ENCODE measurements at places on chromosomes 6 and 20.

- no peak for DNase-seq
Observed at GRCh38 chr6:109166673-109167072, 71.4 kb downstream of the CEP57L1 start.

GRCh38 chr6:81906041-81906440, 153.6 kb upstream of the TENT5A start:
- no peak for DNase-seq

- no peak for DNase-seq
Observed at GRCh38 chr20:38523697-38524096, 51.1 kb downstream of the RALGAPB start.

- DNase-seq: no peak
Observed at GRCh38 chr6:34804543-34804942, 12.7 kb downstream of the BLTP3A start.

GRCh38 chr20:53809217-53809616, 215.6 kb upstream of the ZNF217 start:
- peak; percentile 2 for DNase-seq

DNA sequence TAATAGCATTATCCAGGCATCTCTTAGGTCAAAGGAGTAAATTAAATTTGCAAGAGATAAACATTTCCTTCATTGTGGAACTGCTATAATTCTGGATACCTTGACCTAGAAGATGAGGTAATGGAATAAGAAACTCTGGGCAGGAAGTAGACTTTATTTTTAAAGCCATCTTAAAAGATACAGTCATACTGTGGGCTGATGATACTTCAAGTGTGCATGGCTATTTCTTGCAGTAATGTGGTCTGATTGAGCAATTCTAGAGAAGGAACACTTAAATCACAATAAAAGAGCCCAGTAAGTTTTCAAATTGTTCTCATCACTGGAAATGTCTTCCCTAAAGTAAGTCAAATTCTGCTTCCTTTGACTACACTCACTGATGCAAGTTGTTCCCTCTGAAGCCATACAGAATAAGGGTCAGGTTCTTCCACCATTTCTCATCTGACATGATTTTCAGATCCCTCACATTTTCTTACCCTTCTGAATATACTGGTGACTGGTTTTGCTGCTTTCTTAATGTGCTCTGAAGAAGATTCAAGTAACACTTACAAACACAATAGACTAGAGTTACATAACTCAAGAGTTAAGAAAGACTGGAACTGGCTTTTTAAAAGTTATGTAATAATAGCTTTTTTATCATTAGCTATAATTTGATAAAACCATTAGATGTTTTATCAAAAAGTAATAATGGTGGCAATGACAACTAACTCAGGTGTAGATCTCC, 62.6 kb upstream of the TMEM244 start:
- DNase-seq: no peak

- DNase-seq: no peak
Observed at GRCh38 chr6:37956711-37957275, 137.3 kb downstream of the ZFAND3 start.

DNA sequence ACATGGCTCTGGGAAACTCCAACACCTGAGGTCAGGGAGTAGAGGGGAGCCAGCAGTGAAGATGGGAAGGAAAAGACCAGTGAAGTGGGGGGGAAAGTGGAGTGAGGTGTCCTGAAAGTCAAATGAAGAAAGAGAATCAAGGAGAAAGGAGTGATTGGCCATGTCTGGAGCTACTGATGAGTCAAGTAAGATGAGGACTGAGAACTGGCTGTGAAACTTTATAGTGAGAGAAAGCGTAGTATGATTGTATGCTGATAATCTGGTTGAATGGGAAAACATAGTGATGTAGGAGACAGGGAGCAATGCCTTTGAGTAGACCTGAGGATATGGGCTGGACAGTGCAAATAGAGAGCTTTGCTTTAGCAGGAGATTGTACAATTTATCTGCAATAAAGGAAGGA, 183.6 kb upstream of the GMDS start:
- no peak for DNase-seq

GRCh38 chr20:7939663-7940062, 595 bp downstream of the HAO1 start:
- DNase-seq: no peak

DNA sequence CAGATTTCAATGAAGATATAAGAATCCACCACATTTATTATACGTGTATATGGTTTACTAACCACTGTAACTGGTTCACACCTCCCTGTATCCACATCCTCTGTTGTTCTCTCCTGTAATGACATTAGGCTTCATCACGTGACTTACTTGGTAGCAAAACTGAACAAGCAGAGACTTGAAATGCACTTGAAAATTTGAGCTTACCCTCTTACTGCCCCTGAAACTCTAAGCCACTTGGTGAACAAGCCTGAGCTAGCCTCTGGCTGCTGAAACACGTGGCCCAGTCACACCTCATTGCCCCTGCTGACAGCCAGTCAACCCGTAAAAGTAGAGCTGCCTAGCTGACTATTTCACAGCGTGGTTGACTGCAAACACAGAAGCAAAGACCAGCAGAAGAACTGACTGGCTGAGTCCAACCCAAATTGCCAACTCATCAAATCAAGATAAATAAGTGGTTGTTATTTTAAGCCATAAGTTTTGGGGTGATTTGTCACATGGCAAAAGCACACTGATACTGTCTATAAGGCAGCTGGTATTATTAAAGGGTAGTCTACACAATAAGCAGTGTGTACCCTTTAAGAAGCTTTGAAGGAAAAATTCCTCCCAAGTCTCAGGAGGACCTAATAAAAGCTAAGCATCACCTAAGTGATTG, 109.0 kb downstream of the RALGAPA2 start:
- DNase-seq: peak; percentile 40

- DNase-seq: no peak
Observed at GRCh38 chr20:53869466-53870258, 200.7 kb downstream of the BCAS1 start.

DNA sequence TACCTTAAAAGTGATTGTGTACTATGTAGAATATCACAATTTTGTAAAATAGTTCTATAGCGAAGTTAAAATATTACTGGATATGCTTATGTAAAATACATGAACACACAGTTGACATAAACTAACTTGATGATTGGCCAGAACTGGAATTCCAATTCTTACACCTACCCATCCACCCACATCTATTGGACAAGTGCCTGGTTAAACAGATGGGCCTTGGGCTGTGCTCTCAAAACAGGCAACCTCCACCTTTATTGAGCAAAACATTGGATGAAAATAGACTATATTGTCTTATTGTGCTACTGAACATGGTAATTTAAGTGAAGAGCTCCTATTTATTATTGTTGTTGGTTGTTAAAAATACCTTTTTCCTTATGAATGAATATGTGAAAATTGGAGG, 154.0 kb upstream of the FLRT3 start:
- DNase-seq: no peak

DNA sequence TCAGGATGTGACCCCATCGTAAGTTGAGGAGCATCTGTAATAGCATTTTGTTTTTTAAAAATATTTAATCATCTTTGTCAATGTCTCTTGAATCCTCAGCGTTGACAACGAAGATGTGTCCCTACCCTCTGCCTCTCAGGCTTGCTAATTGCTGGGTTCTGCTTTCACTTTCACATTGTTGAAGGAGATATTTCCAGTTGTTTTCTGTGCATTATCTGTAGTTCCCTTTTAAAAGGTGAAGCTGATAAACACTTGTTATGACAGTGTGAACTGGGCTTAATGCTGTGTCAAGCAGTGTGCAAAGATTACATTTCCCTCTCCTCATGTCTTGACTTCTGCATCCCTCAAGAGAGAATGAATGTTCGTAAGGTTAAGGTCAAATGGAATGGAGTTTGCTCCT, 54.9 kb downstream of the CSE1L start:
- DNase-seq: no peak

GRCh38 chr20:2102585-2103460, 1.2 kb downstream of the STK35 start:
- DNase-seq: peak; percentile 88

DNA sequence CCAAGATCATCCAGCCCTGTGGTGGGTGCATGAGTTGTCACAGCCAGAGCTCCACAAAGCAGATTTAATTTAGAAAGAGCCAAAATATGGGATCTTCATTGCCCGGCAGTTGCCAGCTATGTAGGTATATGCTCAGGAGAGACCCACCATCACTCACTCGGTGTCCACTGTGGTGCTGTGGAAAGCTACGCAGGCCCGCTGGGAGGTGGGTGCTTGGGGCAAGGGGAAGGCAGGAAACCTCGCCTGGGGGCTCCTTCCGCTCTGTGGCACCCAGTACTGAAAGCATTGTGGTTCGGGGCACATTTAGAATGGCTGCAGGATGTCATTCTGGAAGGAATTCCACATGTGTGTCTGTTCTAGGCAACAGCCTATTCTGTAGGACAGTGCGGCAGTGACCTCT, 259.9 kb downstream of the TAF4 start:
- DNase-seq: no peak

DNA sequence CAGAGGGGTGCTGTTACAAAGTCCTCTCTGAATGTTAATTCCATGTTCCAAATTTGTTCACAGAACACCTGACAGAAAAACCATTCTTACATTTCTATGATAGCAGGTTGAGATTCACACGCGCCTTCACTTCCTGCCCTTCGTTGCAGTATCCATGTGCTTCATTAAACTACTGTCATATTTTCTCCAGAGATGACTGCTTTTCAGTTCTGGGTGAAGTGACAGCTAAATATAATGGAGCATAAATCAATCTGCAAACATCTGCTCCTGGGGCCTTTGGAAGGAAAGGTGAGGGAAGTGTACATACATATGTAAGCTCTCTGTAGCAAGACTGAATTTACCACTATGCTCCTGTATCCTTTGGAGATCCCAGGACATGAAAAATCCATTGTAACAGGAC, 750.2 kb downstream of the HDGFL1 start:
- DNase-seq: no peak

GRCh38 chr20:1154691-1155090, 30.1 kb downstream of the TMEM74B start:
- no peak for DNase-seq

- no peak for DNase-seq
Observed at GRCh38 chr6:66179361-66179760, 472.3 kb upstream of the EYS start.

GRCh38 chr6:37916675-37917074, 97.1 kb downstream of the ZFAND3 start:
- DNase-seq: no peak

- DNase-seq: no peak
Observed at GRCh38 chr20:37987602-37988290, 45.5 kb downstream of the TTI1 start.

Data from NCI-H1417 treated with DMSO at 0.1 percent for 48 hours (cell line).